Stimulated activated CD4-positive, alpha-beta T cell treated with anti-CD3 and anti-CD28 coated beads, Interleukin-1b, Interleukin-23, amount 100 ng/mL, for 1 hour (primary cell): ENCODE measurements at places on chromosomes 6 and 20.

- DNase-seq = no peak
These were observed 115.5 kb downstream of the SOD2 start for GRCh38 chr6:159577564-159577963.

DNA sequence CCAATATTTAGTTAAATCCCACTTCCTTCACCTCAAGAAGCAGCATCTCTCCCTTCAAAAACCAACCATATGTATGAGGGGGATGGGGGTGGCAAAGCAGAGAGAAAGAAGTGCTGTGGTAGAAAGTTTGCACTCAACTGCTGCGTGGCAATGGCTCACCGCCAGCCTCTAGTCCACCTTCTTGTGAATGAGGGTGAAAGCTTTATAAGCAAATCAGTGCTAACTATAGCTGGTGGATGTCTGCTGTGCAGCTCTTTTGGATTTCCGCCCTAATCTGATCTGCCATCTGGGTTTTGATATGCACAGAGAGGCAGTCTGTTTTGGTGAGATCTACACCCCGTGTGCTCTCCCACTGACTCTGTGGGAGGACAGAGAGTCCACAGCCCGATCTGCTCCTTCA, 281.2 kb upstream of the SUPT3H start:
- no peak for DNase-seq

DNA sequence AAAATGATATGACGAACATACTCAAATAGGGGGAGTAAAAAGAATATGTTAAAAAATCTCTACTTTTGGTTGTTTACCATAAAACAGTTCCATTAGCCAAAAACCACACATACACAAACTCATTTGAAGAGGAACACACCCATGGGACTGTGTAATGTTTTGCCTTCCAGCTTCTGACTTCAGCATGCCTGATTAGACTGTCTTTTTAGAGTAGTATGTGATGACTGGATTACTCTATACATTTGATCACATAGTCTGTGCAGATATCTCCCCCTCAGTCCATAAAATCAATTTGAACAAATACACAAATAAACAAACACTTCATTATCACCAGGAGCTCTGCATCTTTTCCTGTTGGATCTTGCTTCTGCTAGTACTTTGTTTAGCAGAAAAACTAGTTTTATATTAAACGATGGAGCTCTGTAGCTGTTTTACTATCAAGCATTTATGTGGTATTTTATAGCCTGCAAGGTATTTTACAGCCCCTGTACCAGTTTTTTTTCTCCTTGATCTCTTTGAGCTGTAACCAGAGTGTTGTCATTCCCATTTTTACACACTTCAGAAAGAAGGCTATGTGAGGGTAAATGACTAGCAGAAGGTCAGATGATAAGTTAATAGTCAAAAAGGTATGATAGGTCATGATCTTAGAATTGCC, 866.5 kb upstream of the MAP3K7 start:
- no peak for DNase-seq

DNA sequence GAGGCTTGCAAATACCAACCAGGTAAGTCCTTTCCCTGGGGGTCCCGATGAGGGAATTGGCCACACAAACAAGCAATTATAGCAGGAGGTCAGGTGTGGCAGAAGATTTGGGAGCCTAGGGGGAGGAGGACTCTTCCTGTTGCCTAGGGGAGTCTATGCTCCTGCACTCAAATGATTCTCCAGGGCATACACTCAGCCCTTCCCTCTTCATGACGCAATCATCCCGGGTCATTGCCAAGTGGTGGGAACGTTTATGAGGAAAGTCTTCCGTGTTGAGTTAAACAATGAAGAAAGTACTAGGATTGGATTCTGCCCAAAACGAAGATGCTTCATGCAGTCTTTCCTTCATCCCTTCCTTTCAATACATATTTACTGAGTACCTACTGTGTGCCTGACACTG, 186.5 kb upstream of the TSHZ2 start:
- no peak for DNase-seq

GRCh38 chr20:51162015-51162414, 139.1 kb upstream of the KCNG1 start:
- no peak for DNase-seq

- no peak for DNase-seq
These were observed 112.5 kb downstream of the FAM217A start for GRCh38 chr6:3966426-3966825.

DNA sequence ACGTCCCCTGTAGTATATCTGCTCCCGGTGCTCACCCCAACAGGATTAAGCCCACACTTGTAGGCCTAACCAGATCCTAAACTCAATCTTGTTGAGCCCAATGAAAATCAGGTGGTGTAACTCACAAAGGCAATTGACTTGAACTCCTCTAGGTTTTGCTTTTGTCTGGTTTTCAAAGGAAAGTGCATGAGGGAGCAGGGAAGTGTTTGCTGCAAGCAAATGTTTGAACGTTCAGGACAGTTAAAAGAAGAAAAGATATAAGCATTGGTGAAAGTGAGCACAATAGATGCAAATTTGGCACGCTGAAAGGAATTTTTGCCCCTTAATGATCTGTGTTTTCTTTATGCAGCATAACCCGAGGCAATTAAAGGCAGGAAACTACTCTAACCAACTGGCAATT, 212.6 kb downstream of the PLCB1 start:
- no peak for DNase-seq

GRCh38 chr6:80449726-80450125, 343.3 kb downstream of the BCKDHB start:
- no peak for DNase-seq

DNA sequence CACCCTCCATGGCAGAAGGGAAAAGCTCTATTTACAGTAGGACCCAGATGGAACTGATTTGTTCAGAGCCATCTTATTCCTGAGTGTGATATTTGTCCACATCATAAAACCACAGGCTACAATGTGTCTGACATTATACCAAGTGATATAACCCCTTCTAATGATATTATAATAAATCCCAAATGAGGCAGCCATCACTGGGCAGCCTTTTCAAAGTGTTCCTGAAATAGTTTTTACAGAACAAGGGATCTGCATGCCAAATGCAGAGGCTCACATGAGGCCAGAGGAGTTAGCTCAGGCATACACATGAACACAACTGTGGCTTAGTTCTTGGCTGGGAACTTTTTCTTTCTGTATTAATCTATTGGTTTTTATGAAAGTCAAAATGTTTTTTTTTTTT, 207.7 kb downstream of the MAFB start:
- DNase-seq = no peak

GRCh38 chr6:46676604-46677313, 10.9 kb upstream of the TDRD6 start:
- DNase-seq = no peak

- DNase-seq = no peak
These were observed 10.1 kb downstream of the TAB2 start for GRCh38 chr6:149327638-149328037.

DNA sequence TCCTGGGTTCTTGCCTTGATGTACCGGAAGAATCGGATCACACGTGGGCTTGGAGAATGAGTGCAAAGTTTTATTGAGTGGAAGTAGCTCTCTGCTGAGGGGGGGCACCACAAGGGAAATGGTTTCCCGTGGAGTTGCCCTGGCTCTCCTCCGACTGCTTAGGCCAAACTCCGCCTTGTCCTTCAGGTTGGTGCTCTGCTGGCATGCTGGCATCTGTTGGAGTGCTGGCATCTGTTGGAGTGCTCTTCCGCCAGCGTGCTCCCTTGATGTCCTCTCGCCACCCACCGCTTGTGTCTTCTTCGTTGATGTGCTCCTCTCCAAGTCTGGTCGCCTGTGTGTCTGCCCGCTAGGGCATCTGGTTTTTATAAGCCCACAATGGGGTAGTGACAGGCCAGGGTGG, 317.1 kb upstream of the HSF2 start:
- no peak for DNase-seq

DNA sequence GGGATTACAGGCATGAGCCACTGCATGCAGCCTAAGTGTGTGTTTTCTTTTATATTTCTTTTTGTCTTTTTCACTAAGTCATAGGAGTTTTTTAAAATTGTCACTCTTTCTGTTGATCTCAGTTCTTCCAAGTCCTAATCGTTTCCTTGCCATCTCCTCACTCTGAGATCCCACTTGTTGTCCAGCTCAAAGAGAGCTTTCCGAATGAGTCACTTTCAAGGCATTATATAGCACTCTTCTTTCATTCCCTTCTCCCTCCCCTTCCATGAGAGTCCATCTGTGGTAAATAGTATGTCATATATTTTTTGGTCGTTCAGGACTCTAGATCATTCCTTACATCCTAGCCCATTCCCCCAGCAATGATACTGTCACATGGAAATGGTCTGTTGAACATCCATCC, 4.3 kb downstream of the VAPB start:
- DNase-seq = no peak

DNA sequence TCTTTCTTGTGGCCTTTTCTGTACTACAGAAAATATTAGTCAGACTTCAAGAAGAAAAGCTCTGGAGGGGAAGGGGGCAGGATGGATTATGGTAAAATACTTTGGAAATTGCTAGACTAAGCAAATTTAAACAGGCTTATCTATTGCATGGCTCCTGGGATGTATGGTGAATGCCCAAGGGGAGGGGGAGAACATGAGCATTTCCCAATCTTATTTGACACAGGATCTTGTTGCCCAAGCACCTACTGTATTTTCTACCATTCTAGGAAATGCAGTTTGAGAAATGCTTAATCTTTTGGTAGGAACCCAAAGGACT, 86.1 kb upstream of the LAMP5 start:
- DNase-seq = no peak

DNA sequence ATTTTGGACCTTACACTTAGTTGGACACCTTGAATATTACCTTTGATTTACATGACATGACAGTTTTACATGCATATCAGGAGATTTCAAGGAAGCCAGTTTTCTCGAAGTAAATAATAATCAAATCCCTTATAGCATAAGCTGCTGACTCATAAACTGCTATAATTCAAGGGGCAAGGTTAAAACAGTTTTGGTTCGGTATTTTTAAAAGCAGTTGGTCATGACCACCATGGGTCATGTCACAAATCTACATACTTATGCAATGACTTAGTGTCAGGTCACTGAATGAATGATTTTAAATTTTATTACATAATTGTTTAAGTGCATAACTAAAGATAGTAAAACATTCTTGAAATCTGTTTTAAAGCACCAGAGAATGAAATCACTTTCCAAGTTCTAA, 158.0 kb downstream of the DST start:
- no peak for DNase-seq

DNA sequence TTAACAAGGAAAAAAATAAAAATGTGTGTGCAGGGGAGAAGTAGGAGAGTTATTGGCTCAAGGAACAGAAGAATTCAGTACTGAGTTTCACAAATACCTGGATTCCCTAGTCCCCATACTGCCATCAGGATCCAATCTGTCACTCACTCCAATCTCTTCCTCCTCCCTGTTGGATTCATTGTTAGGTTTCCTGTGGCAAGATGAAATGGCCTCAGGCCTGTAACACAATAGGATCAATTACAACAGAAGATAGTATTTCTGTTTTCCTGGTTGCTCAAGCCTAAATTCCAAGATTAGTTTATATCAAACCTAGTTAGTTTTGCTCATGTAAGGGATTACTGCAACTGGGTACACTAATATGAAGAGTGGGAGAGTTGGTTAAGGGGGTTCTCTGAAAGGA, 24.4 kb downstream of the HCRTR2 start:
- DNase-seq = no peak

DNA sequence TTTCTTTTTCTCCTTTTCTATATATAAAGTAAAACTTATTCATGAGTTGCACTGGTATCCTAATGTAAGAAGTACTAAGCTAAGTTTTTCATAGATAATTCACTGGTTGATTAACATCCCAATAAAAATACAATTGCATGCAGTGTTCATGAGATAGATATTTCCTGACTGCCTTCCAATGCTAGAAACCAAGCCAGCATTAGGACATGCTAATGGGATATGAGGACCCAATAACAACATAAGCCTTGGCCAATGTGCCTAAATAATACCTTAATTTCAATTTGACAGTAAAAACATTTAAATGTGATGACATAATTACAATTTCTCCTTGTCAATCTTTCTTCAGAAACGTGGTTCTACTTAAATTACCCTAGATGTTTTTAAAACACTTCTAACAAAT, 152.7 kb downstream of the RNGTT start:
- DNase-seq = no peak

DNA sequence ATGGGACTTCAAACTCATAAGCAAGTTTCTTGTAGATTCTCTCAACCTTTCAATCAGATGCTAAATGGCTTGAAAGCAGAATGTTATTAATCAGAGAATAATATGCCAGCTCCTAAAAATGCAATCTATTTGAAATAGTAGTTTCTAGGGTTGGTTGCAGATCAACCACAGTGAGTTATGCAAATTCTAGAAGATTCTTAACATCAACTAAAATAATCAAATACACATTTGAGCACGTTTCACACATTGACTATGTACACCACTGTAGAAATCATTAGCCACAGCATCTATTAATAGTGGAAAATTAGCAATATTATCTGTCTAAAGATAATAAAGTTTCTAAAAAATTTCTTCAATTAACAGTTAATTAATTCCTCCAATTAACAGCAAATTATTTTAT, 141.9 kb upstream of the GJE1 start:
- DNase-seq = no peak

DNA sequence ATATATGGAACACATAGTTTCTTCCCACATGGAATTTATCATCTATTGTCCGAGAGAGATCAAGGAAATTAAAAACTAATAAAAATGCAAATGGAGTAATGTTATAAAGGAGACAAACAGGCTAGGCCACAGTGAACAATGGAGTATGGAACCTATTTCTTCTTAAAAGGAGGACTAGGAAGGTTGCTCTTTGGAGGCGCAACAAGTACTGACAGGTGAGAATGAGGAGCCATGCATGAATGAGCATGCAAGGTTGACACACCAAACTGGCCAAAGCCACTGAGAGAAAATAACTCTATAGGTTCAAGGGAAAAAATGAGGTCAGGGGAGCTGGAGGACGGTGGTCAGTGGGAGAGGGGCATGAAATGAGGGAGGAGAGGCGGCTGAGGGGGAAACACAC, 40.9 kb downstream of the PSMB1 start:
- no peak for DNase-seq

DNA sequence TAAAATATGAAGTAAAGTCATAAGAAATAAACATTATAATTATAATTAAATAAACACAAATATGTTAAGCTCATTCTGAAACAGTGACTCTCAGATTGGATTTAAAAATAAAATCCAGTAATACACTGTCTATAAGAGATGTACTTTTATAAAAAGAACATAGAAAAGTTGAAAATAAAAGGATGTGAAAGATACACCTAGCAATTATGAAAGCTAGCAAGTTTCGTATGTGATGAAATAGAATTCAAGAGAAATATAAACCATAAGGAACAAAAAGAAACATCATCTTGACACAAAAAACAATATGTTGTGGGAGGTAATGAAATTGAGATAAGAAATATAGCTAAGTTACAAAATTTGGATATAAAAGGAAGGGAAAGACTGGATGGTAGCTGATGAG, 128.6 kb upstream of the CNR1 start:
- no peak for DNase-seq

DNA sequence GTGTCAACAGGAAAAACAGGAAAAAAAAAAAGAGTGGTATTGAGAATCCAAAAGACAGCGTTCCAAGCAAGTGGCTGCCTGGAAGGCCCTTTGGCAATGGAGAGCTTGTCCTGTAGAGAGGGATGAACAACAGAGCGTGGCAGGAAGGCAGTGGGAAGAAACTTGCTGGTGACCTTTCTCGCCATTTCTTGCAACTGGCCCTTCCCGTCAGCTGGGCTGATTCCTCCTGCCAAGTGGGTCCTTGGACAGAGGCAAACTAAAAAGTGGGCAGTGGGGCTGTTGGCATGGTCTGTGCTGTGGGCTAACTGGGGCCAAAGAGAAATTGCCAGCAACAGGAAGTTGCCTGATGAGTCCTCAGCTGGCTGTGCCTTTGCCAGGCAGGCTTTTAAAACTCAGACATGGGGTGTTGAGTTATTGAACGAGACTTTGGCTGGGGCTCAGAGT, 43.9 kb upstream of the CLDN20 start:
- no peak for DNase-seq

- no peak for DNase-seq
These were observed 908.0 kb downstream of the QKI start for GRCh38 chr6:164322533-164322932.
